ENCODE measurements at places on chromosomes 5 and 9. TPM values are rescaled to one million over a fixed set of nuclear protein-coding genes. Genes with fewer than 3 reads are reported as not detected.

Gene GRM6
- total RNA-seq = not detected

Gene SLC6A18
- not detected for total RNA-seq

Gene PCDHB6
- not detected for total RNA-seq

Gene PHF24
- total RNA-seq = not detected

Gene ADGRV1
- 0.26 TPM for total RNA-seq

Gene RANBP3L
- total RNA-seq = not detected

Gene ANKRD18B
- total RNA-seq = not detected

Gene PJA2
- 53.5 TPM for total RNA-seq

Gene EGFL7
- total RNA-seq = 1.9 TPM

Gene GOLM1
- 1.7 TPM for total RNA-seq

Gene C9orf50
- total RNA-seq = not detected

Gene WDR31
- total RNA-seq = 0.47 TPM

Gene RBM27
- 19.4 TPM for total RNA-seq

Gene LHX2
- not detected for total RNA-seq

Gene TNC
- not detected for total RNA-seq

Gene CDH6
- total RNA-seq = not detected

Gene ABO
- total RNA-seq = not detected

Gene NR5A1
- not detected for total RNA-seq

Gene UBE2D2
- 232 TPM for total RNA-seq

Gene SLC6A19
- total RNA-seq = not detected

Gene PCDHGA5
- 0.05 TPM for total RNA-seq

Gene TRIM52
- 22.4 TPM for total RNA-seq

Gene FGF10
- total RNA-seq = not detected

Gene MARVELD2
- 0.18 TPM for total RNA-seq

Gene CCDC180
- total RNA-seq = 5.1 TPM

Gene FLT4
- total RNA-seq = 0.90 TPM

Gene SV2C
- not detected for total RNA-seq

Gene DNAI1
- not detected for total RNA-seq

Gene SPAG8
- total RNA-seq = 1.3 TPM

Gene PCDHGB7
- not detected for total RNA-seq

Gene SPATA31A3
- not detected for total RNA-seq

Gene GEMIN5
- total RNA-seq = 17.8 TPM

Gene CCL27
- total RNA-seq = not detected

Gene FBN2
- total RNA-seq = not detected

Gene TMEM38B
- 7.5 TPM for total RNA-seq

Gene EIF4E1B
- total RNA-seq = not detected

Gene SETD9
- 4.7 TPM for total RNA-seq

Gene GABBR2
- not detected for total RNA-seq

Gene RORB
- total RNA-seq = 0.16 TPM

Gene PCA3
- total RNA-seq = not detected

Gene DAB2IP
- 0.13 TPM for total RNA-seq

Gene GFM2
- total RNA-seq = 24.2 TPM

Gene LECT2
- not detected for total RNA-seq

Gene GAS1
- not detected for total RNA-seq

Gene PCDHAC1
- not detected for total RNA-seq
